ENCODE measurements at places on chromosomes 4 and X. TPM values are rescaled to one million over a fixed set of nuclear protein-coding genes. Genes with fewer than 3 reads are reported as not detected.
A peak's percentile ranks its signal among the peaks of the same experiment; 100 is the strongest.

GRCh38 chr4:19711871-19712270, 539.8 kb upstream of the SLIT2 start:
- H3K27me3 ChIP-seq = no peaks in the 10 kb centered on the region
- DNase-seq = no peak
- H3K4me3 ChIP-seq = no peak overlapping the region
- no peaks in the 10 kb centered on the region for H3K4me1 ChIP-seq
- no peak overlapping the region for H3K27ac ChIP-seq

DNA sequence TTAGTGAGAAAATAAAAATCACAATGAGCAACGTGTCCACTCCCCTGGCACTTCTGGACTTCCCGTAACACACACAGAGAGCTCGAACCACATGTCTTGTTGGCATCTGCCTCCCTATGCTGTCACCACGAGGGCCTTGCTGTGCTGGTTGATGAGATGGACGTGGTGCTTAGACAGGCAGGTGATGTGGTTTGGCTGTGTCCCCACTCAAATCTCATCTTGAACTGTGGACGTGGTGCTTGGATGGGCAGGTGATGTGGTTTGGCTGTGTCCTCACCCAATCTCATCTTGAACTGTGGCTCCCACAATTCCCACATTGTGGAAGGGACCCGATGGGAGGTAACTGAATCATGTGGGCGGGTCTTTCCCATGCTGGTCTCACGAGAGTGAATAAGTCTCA, 40.0 kb downstream of the FGFRL1 start:
- peaks cover 21% of the 10 kb centered on the region for H3K4me1 ChIP-seq
- H3K36me3 ChIP-seq = no peaks in the 10 kb centered on the region
- no peak overlapping the region for H3K4me3 ChIP-seq
- DNase-seq = no peak

DNA sequence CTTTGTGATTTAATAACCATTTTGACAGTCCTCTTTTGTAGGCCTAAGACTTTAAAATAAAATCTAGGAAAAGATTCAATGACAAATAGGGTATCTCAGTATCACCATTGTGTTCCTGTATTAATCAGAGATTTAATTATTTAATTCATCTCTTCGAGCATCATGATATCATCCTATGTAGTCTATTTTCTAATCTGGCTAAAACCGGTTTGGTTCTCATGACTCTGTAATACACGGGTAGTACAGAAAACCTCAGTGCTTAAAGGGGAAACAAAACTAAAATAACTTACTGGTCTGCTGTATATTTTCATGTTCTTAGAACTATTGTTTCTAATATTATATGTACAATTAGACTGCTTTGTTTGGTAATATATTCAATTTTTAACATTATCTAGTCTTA, 23.7 kb upstream of the FBXW7 start:
- no peaks in the 10 kb centered on the region for H3K36me3 ChIP-seq
- DNase-seq = no peak
- H3K27ac ChIP-seq = no peak overlapping the region
- H3K4me1 ChIP-seq = peaks cover 7% of the 10 kb centered on the region
- H3K27me3 ChIP-seq = no peaks in the 10 kb centered on the region

DNA sequence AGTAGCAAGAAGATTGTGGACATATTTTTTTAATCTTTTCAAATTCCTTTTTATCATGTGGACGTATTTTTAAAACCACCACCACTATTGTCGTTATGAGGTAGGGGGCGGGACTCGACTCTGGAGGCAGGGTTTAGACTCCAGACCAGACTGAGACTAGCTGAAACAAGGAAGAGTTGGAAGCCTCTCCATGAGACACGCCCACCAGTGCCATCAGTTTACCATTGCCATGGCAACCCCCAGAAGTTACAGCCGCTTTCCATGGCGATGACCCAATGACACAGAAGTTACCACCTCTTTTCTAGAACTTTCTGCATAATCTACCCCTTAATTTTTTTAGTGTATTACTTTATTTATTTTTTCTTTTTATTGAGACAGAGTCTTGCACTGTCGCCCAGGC, 8.7 kb downstream of the MRFAP1 start:
- no peak overlapping the region for H3K4me3 ChIP-seq
- no peaks in the 10 kb centered on the region for H3K27me3 ChIP-seq
- no peak for DNase-seq
- H3K36me3 ChIP-seq = no peaks in the 10 kb centered on the region
- H3K27ac ChIP-seq = no peak overlapping the region

DNA sequence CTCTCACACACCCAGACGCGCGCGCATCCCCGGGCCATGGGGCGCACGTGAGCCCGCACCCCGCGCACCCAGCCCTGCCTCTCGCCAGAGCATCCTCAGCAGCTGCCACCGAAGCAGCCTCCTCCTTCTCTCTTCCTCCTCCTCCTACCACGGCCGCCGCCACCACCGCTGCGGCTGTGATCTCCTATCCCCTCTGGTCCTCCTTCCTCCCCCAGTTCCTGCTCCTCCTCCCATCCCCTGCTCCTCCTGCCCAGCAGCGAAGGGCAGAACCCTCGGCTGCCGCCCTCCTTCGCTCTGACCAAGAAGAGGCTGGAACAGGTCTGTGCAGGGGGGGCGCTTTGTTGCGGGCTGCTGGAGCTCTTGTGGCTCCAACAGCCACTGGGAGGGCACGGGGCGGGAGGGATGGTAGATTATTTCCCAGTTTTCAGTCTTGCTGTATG, 148.7 kb upstream of the CHRDL1 start:
- H3K4me3 ChIP-seq = peak overlapping the region; percentile 45
- no peaks in the 10 kb centered on the region for H3K36me3 ChIP-seq
- peaks cover 11% of the 10 kb centered on the region for H3K27me3 ChIP-seq
- H3K27ac ChIP-seq = peak overlapping the region; percentile 63

DNA sequence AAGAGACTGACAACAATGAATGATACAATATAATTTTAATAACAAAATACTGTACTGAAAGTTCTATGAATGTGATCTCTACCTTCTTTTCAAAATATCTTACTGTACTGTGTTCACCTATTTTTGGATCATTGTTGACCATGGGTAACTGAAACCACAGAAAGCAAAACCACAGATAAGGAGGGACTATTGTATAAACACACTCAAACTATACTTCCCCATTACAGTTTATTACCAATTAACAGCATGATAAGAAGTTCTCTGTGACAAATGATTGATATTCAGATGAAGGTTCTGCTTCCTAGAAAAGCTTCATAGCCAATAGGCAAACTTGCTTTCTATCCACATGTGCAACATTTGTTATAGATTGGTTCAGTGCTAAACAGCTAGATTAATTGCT, 50.1 kb downstream of the GABRG1 start:
- H3K36me3 ChIP-seq = no peaks in the 10 kb centered on the region
- no peaks in the 10 kb centered on the region for H3K4me1 ChIP-seq
- H3K27ac ChIP-seq = no peak overlapping the region
- H3K4me3 ChIP-seq = no peak overlapping the region

GRCh38 chrX:134749706-134750445, 91.6 kb upstream of the PLAC1 start:
- no peaks in the 10 kb centered on the region for H3K36me3 ChIP-seq
- H3K4me1 ChIP-seq = no peaks in the 10 kb centered on the region
- H3K4me3 ChIP-seq = no peak overlapping the region
- DNase-seq = no peak
- no peaks in the 10 kb centered on the region for H3K27me3 ChIP-seq

DNA sequence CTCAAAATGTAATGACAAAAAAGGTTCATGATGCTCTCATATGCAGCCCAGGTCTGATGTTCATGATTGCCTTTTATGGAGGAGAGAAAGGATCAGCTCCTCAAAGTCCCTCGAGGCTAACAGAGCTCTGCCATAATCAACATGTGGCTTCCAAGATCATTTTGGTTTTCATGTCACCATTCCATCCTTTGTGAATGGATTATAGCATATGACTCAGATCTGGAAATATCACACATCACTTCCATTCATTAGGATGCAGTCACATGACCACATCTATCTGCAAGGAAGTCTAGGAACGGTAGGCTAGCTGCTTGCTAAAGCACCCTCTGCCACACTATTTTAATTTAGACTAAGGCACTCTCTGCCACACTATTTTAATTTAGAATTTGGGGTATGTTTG, 77.6 kb downstream of the COX18 start:
- DNase-seq = no peak
- H3K4me3 ChIP-seq = no peak overlapping the region
- H3K4me1 ChIP-seq = no peaks in the 10 kb centered on the region
- no peak overlapping the region for H3K27ac ChIP-seq

DNA sequence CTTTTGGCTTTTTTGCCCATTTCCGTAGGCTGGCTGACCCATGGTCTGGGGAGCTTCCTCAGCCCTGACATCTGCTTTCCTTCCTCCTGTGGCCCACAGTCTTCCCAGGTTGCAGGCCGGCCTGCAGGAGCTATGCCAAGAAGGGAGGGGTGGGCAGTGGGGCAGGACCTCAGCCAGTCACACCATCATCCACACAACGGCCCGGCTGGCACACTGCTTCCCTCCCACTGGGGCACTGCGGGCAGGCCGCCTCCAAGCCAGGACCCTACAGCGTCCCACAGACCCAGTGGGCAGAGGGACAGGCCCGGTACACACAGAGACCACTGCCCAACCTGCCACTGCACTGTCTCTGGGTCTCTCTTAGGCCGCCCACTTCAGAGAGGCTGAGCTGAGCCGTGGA, 38.0 kb downstream of the CTBP1 start:
- no peak for DNase-seq
- H3K27me3 ChIP-seq = no peaks in the 10 kb centered on the region
- H3K36me3 ChIP-seq = peaks cover 38% of the 10 kb centered on the region
- no peak overlapping the region for H3K4me3 ChIP-seq
- H3K27ac ChIP-seq = no peak overlapping the region
- H3K4me1 ChIP-seq = peaks cover 97% of the 10 kb centered on the region

GRCh38 chrX:131040781-131041180, 17.4 kb upstream of the ARHGAP36 start:
- no peaks in the 10 kb centered on the region for H3K36me3 ChIP-seq
- H3K4me1 ChIP-seq = no peaks in the 10 kb centered on the region
- H3K27me3 ChIP-seq = peaks cover 3% of the 10 kb centered on the region

GRCh38 chr4:140305053-140305452, 68.4 kb upstream of the SCOC start:
- no peaks in the 10 kb centered on the region for H3K27me3 ChIP-seq
- no peak for DNase-seq

DNA sequence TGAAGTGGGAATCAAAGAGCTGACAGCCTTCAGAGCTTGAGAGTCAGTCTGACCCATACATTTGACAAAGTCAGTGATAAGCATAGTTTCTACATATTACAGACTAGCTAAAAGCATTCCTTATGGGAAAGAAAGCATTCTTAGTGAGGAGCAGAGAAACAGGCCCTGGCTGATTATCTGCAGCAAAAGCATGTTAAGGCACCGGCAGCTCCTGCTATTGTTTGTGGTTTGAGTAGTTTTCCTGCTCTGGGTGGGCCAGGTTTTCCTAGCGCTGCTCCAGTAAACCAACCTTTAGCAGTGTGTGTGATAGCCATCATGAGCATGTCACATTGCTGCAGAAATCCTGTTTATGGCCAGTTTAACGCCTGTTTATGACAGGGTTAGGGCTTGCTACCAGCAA, 51.6 kb upstream of the WDR1 start:
- peaks cover 12% of the 10 kb centered on the region for H3K4me1 ChIP-seq
- H3K4me3 ChIP-seq = no peak overlapping the region
- no peaks in the 10 kb centered on the region for H3K27me3 ChIP-seq
- no peak for DNase-seq
- H3K36me3 ChIP-seq = no peaks in the 10 kb centered on the region

DNA sequence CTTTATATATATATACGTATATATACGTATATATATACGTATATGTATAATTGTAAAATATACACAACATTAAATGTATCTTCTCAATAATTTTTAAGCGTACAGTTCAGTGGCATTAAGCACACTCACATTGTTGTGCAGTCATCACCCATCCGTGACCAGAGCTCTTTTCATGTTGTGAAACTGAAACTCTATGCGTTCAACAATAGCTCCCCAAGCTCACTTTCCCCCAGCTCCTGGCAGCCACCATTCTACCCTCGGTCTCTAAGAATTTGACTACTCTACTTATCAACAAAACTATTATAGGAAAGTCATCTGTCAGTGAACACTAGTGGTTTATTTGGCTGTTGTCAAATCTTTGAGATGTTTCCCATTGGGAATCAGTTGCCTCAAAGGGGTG, 621.8 kb upstream of the GALNT7 start:
- H3K4me1 ChIP-seq = no peaks in the 10 kb centered on the region
- no peaks in the 10 kb centered on the region for H3K27me3 ChIP-seq
- DNase-seq = no peak
- H3K27ac ChIP-seq = no peak overlapping the region

DNA sequence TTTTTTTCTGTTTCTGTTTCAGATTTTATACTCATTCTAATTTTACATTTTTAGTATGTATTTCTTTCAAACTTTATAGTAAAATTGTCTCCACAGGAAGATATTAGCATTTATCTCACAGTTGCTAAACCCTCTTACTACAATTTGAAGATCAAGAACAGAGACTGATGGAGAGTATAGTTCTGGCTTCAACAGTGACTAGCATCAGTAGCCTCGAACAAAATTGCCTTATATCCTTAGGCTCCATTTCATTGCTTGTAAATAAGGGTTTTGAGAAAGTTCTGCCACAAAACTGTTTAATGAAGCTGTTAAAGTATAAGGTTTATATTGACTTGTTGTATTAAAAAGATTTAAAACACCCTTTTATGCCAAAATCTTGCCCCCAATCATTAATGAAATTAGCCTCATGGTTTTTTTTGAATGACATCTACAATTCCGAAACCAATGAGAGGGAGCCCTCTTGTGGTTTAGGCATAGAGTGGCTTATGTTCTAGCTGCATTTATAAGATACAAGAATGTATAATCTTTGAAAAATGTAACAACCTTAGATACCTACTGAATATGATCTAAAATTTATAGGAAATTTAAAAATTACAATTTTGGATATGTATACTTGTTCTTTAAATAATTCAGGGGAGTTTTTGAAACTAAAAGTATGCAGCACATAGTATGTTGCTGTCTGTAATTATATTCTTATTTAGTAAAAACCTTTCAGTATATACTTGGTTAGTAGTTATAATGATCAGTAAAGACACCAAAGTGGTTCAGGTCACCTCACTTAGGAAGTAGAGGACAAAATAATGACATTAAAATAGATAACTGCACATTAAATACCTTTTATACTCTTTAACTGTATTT, 109.8 kb upstream of the HPGD start:
- peak; percentile 81 for DNase-seq
- H3K4me1 ChIP-seq = no peaks in the 10 kb centered on the region
- no peaks in the 10 kb centered on the region for H3K36me3 ChIP-seq
- no peak overlapping the region for H3K4me3 ChIP-seq

DNA sequence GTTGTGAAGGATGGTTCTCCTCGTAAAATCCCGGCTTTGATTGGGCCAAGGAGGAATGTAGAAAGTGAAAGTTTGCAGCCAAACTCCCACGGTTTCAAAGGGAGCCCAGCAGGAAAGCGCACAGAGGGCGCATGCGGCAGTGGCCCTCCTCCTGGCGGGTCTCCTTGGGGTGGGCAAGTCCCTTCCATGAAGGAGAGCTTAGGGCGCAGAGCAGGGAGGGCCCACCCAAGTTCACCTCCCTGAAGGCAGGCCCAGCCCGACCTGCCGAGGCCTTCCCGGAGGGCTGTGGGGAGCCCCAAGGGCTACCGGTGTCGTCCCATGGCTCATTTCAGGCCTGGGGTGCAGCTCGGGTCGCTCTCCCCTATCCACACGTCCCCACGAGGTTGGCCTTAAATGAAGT, 2.0 kb downstream of the PDZD4 start:
- H3K27me3 ChIP-seq = peaks cover 43% of the 10 kb centered on the region
- no peaks in the 10 kb centered on the region for H3K36me3 ChIP-seq
- H3K4me3 ChIP-seq = peak overlapping the region; percentile 55
- peak overlapping the region; percentile 42 for H3K27ac ChIP-seq
- peaks cover 25% of the 10 kb centered on the region for H3K4me1 ChIP-seq
- DNase-seq = no peak

The POU4F2 gene
- total RNA-seq = not detected

The FAM133A gene
- not detected for total RNA-seq

The RAI2 gene
- total RNA-seq = 3.7 TPM

The SLC16A2 gene
- 4.4 TPM for total RNA-seq

The SERPINA7 gene
- not detected for total RNA-seq

The TSPAN6 gene
- total RNA-seq = 57.1 TPM
